ENCODE measurements at places on chromosomes 2 and 18.

- no peak for DNase-seq
These were observed 15.9 kb downstream of the CPO start for GRCh38 chr2:206955253-206955652.

DNA sequence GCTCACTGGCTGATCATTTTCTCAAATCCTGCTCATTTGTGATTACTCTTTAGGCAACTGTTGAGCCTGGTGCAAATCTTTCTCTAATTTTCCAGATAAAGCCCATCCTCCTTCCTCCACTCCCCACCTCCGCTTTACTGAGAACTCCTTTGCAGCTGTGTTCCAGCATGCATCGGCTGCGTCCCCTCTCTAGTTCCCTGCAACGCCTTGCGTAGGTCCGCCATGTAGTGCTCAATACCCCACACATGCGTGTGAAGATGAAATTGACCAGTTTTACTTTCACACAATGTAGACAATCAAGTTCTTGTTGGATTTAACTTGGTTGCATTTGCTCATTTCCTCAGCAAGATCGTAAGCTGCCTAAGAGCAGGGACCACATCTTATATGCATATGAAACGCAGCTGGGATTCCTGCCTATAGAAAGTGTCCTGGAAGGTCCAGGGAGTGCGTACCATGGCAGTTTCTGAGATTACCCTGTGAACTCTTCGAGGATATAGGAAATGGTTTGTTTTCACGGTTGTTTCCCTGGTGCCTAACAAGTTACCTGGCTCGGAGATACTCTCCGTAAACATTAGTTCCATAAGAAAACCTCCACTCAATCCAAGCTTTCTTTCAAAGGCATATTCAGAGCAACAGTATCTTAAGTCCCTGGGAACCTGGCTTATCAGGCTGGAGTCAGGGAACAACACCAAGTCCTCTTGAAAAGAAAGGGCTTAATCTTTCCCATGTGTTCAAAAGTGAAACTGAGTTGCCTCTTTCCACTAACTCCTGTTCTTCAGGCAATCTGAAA, 766.4 kb upstream of the ID2 start:
- DNase-seq = no peak

DNA sequence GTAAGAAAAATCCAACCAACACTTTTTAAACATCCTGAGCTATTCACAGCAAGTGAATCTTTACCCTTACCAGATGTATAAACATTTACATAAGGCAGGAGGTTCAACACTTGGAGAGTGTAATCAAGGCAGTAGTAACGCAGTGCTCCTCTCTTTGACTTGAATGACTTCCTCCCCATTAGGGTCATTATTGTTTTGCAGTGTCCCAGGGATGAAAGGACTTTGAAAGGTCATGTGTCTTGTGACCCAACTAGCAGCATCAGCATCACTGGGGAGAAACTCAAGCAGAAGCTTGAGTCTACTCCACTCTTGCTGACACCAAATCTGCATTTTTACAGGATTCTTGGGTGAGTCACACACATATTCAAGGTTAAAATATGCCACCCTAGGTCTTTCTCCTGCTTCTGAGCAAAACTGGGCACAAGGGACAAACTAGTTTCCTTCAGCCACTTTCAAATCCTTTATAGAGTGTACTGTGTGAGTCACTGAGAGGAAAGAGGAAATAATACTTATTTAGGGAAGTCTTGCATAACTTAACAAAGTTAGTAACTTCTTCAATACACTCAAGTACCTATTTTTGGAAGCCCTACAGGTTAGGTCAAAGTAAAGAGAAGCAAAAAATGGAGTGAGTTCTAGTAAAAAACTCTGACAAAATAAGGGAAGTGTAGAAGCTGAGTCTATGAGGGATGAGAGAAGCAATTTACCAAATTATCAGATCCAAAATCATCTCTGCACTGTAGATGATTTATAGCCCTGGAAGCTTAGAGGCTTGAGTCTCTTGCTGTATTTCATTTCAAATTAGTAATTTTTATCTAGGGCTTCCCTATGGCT, 51.0 kb upstream of the EML4 start:
- DNase-seq = no peak

DNA sequence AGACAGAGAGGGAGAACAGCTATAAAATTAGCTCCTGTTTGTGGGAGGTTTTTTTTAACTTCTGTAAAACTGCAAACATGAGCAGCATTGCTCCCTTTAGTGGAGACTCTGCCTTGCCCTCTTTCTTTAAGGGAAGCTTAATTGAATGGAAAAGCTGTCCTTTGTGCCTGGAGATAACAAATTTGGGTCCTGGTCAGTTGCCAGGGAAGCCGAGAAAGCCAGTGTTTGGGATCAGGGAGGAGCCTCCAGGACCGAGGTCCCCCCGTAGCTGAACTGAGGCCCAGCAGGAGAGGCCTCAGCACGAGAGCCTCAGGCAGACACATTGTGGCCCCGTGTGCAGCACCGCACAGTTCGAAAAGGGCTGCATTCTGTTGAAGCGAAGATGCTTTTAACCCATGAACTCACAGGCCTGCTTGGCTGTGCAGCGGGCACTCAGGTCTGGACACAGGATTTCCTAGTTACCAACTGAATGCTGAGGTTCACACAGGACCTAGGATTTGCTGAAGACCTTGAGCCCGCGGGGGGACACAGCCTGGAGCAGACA, 369.7 kb downstream of the DCDC2C start:
- DNase-seq = no peak

GRCh38 chr2:190468814-190469569, 60.8 kb downstream of the MFSD6 start:
- DNase-seq = no peak

GRCh38 chr2:188256420-188256819, 35.3 kb upstream of the GULP1 start:
- DNase-seq = no peak

GRCh38 chr2:101399021-101399799, 11.9 kb upstream of the CREG2 start:
- no peak for DNase-seq

DNA sequence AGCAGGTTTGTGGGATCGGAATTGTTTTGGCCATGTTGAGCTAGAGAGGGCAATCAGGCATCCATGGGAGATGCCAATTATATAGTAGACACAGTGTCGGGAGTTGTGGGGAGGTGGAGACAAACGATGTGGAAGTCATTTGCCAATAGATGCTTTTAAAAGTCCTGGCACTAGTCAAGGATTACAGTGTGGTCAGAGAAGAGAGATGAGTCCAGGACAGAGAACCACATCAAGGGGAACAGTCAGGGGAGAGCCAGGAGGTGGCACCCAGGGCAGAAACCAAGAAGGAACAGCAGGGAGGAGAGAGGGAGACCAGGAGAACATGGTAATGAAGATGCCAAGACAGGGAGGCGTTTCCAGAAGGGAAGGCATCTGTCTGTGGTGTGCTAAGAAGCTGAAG, 81.2 kb downstream of the ARL4C start:
- DNase-seq = no peak

DNA sequence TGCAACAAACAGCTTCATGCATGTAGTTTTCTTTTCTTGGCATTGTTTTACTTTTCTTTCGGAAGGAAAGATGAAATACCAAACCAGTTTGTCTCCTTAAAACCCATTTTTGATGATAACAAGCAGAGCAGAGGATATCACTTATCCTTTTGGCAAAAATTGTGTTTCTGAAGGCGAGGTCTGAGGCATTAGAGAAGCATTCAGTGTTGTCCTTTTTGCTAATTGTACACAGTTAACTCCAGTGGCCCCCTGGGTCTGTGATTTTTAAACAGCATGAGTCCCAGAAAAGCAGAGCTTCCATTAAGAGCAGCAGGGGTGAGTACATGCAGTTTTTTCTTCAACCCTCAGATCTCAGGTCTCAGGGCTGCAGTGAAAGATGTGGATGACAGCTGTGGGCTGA, 41.3 kb downstream of the TTC39C start:
- no peak for DNase-seq

DNA sequence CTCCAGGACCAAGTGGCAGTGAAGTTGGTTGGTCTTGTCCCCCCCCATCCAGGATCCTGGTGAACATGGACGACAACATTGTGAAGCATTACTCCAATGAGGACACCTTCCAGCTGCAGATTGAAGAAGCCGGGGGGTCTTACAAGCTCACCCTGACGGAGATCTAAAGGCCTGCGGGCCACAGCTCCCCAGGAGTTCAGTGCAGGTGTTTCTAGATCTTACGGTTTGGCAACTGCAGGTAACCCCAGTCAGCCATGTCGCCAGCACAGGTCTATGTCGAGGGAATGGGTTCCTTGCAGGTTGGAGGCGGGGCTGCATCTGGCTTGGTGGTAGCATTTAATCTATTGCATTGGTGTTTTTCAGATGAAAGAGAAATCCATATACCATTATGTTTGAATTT, 42.8 kb upstream of the KLF11 start:
- DNase-seq = no peak

GRCh38 chr2:177721087-177721486, 328.5 kb downstream of the AGPS start:
- DNase-seq = no peak

DNA sequence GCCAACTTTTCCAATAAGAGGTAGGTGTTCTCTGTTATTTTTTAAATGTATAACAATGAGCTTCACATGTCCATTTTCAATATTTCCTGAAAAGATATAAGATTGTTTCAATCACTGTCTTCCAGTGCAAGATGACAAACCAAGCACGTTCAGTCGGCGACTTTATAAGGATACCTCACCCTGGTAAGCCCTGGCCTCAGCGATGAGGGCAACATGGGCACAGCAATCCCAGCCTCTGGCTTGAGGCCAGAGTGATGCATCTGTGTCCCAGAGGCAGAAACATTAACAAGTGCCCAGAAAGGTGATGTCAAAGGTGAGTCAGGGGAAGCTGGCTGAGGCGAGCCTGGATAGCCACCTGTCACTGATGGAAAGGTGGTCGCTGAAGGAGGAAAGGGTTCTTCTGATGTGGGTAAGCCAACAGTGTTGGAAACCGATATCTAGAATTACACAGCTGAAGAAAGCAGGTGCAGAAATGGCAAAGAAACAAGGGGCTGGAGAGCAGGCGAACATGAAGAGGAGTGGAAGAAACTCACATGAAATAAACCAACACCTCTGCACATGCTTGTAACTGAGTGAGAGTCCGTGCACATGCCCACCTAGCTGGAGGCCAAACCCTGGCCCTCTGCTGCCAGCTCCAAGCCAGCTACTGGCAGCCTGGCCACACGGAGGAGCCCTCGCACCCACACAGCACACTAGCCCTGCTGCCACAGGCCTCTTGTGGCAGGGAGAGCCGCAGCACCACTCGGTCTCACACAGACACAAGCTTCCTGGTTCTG, 65.5 kb downstream of the FBXO15 start:
- DNase-seq = peak; percentile 26

DNA sequence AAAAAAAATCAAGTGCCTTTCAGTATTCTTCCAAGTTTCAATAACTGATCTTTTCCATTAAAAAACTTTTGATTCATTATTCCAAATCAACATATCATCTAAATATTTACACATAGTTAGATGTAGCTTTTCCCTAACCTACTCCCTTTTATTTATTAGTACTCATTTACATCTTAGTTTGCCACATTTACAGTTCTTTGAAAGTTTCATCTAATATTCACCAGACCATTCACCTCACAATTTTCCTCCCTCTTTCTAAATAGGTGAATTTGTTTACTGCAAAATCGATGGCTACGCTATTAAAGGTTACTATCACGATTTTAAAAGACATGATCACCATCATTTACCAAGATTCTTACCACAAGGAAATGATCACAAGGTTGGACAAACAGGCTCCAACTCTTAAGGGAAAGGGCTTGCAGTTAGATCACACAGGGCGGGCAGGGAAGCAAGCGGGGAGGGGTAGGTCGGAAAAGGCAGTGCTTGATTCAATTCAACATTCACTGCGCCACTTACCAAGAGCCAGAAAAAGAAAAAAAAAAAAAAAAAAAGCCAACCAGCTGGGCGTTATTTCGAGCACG, 654 bp upstream of the MARCHF7 start:
- no peak for DNase-seq

DNA sequence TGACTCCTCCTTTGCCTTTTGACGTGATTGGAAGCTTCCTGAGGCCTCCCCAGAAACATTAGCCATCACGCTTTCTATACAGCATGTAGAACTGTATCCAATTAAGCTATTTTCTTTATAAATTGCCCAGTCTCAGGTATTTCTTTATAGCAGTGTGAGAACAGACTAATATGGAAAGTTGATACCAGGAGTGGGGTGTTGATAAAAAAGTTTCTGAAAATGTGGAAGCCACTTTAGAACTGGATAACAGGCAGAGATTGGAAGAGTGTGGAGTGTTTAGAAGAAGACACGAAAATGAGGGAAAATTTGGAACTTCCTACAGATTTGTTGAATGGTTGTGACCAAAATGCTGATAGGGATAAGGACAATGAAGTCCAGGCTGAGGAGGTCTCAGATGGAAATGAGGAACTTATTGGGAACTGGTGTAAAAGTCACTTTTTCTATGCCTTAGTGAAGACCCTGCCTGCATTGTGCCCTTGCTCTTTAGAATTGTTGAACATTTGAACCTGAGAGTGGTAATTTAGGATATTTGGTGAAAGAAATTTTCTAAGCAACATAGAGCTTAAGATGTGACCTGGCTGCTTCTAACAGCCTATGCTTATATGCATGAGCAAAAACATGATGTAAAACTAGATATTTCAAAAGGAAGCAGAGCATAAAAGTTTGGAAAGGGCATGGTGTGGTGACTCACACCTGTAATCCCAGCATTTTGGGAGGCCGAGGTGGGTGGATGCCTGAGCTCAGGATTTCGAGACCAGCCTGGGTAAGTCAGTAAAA, 969.7 kb downstream of the DSC3 start:
- no peak for DNase-seq

DNA sequence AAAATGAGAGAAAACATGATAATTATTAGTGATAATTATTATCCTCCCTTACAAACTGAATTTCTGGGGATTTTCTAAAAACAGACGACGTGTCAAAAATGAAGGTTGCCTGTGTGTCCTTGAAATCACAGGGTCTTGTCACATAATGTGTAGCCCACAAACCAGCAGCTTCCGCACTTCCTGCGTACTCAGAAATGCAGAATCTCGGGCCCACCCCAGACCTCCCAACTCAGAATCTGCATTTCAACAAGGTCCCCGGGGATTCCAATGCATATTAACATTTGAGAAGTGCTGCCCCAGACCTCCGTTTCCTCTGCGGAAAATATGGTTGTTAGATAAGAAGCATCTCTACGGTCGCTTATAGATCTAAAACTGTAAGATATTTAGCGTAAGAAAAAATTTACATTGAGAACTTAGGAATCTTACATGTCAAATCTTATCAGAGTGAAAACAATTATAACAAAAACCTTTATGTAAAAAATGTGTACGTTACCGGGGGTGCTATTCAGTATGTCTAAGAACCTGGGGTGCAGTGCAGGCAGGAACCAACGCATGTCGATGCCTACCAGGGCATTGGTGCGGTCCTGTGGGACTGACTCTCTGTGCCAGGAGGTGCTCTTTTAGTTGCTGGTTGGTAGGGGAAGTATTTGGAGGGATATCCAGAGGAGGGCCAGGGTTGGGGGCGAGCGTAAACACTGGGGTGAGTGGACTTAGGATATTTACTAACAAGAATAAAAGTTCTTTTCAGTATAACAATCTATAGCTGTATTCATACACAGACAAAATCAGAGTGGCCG, 15.2 kb downstream of the CDKL4 start:
- DNase-seq = no peak

GRCh38 chr18:70469916-70470315, 181.1 kb downstream of the SOCS6 start:
- DNase-seq = no peak
